ENCODE measurements at places on chromosomes 11 and 22. TPM values are rescaled to one million over a fixed set of nuclear protein-coding genes. Genes with fewer than 3 reads are reported as not detected.

DNA sequence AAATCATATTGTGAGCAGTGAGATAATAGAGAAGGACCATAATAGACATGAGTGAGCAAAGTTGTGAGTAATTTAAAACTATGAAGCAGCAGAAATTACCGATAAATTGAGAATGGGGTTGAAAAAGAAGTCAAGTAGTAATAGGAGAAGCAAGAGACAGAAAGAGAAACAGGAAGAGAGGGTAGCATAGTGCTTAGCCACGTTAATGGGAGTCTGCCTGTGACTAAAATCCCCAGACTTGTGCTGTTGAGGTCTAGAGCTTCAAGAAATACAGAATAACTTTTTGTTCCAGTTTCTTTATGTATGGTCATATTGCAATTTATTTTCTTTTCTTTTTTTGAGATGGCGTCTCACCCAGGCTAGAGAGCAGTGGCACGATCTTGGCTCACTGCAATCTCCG lies 368.7 kb downstream of the METTL15 start:
- H3K4me1 ChIP-seq, result no peaks in the 10 kb centered on the region
- H3K4me3 ChIP-seq, result no peak overlapping the region
- no peaks in the 10 kb centered on the region for H3K36me3 ChIP-seq
- H3K27ac ChIP-seq, result no peak overlapping the region
- no peak for DNase-seq

DNA sequence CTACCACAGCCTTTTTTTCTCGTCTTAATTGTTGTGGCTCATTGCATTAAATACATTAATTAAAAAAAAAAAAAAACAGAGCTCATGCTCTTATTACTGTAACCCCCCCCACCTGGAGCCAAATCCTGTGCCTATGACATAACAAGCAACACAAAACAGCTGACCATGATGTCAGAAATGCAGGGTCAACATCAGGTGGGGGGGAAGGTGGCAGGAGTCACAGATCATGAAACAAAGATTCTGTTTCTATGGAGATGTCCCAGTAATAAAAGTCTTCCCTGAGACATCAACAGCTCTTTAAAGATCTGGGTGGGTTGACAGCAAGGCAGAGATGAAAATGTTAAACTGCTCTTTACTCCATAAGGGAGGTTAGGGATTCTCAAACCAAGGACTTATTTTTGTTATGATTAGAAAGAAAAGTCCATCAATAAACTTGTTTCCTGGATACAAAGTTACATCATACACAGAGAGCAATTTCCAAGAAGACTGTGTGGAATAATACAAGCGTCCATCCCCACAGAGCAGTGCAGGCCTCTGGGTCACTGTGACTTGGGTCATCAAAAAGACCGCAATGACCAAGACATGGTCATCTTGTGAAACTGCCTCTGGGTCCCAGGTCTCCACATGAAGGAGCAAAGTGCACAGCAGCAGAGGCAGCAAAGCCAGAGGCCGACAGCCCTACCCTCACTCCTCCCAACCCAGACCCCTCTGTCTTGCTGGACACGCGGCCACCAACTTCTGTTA lies 42.7 kb upstream of the CYP2D6 start:
- H3K4me1 ChIP-seq, result peaks cover 21% of the 10 kb centered on the region
- no peak overlapping the region for H3K4me3 ChIP-seq
- no peak for DNase-seq
- H3K27ac ChIP-seq, result peak overlapping the region; percentile 28

DNA sequence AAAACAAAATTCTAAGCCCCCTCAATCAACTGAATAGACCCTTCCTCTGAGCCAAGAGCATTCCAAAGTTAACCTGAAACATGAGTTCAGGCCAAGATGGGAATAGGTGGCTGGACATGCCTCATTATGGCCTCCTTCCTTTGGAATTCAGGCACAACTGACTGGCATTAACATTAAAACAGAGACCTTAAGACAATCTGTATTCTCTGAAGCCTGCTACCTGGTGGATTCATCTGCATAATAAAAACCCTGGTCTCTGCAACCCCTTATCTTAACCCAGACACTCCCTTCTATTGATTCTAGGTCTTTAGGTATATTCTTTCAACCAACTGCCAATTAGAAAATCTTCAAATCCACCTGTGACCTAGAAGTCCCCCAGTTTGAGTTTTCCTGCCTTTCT lies 66.3 kb downstream of the JRKL start:
- no peaks in the 10 kb centered on the region for H3K4me1 ChIP-seq
- H3K27ac ChIP-seq, result no peak overlapping the region
- H3K27me3 ChIP-seq, result peaks cover 22% of the 10 kb centered on the region
- H3K36me3 ChIP-seq, result no peaks in the 10 kb centered on the region

DNA sequence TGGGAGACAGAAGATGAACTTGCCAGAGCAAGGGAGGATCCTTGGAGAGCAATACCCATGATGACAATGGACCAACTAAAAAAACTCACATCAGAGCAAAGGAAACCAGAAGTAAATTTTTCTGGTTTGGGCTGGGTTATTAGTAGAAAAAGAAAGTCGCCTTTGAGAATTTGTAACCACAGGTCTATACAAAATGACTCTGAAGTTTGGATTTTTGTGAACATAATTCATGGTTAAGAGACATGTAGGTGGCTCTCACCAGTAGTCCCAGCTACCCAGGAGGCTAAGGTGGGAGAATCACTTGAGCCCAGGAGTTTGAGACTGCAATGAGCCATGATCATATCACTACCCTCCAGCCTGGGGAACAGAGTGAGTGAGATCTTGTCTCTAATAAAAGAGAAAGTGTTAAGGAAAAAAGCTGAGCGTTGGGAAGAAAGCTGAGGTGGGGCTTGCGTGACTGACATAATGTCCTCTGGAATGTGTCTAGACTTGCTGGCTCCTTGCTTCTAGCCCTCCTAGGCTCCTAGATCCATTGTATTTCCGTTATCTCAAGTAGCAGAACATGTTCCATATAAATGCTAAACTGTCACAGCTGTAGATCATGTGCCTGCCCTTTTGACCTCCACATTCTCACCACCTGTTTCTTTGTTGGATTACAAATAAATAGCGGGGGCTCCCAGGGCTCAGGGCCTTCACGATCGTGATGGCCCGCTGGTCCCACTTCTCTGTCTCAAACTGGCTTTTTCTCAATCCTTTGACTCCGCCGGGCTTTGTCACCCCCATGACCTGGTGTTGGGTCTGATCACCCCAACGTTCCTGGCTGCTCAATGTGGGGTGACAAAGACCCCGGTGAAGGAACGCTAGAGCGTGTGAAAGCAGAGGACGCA lies 56.2 kb upstream of the SC5D start:
- DNase-seq, result no peak
- H3K4me1 ChIP-seq, result no peaks in the 10 kb centered on the region
- no peaks in the 10 kb centered on the region for H3K36me3 ChIP-seq
- H3K27ac ChIP-seq, result no peak overlapping the region
- peaks cover 12% of the 10 kb centered on the region for H3K27me3 ChIP-seq

DNA sequence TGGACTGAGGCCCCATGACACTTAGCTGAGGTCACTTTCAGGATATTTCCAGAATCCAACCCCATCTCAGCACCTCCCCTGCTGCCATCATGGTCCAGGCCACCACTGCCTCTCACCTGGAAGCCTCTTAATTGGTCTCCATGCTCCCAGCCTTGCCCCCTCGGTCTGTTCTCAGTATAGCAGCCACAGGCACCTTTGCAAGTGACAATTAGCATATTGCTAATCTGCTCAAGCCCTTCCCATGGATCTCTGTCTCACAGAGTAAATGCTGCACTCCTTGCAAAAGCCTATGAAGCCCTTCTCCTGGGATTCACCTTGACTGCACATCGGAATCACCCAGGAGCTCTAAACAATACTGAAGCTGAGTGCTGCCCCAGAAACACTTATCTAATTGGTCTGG lies 93.5 kb upstream of the CSNK2A3 start:
- H3K4me1 ChIP-seq, result no peaks in the 10 kb centered on the region
- no peak overlapping the region for H3K27ac ChIP-seq
- H3K27me3 ChIP-seq, result no peaks in the 10 kb centered on the region
- H3K4me3 ChIP-seq, result no peak overlapping the region
- no peak for DNase-seq

DNA sequence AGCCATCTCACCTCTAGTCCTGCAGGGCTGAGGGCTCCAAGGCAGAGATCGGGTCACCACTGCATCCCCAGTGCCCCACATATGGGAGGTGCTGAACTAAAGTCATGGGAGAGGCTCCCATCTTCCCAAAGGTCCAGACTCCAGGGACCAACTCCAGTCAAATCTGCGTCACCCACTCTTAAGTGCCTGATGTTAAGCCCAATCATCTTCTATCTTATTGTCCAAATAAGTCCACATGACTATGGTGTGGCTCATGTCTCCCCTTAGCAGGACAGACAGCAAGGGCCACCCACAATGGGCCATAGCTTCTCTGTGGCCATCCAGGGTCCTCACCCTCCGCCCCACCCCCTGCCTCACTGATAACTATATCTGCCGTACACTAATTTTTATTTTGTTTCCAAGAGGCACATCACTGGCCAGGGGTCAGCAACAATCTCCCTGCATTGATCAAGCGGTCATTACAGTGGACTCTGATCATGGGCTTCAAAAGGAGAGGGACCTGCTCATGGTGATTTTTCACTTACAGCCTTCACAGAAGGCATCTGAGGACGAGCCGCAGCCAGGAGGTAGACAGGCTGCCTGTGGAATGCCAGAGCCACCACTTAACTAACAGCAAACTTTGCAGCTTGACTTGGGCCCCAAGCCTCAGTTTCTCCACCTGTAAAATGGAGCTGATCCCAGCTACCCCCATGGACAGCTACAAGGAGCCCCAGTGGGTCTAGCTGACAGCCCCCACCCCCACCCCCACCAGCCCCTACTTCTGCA lies 23.3 kb downstream of the MYH9 start:
- H3K4me3 ChIP-seq, result peak overlapping the region; percentile 73
- H3K36me3 ChIP-seq, result peaks cover 34% of the 10 kb centered on the region
- peak overlapping the region; percentile 96 for H3K27ac ChIP-seq
- DNase-seq, result no peak

DNA sequence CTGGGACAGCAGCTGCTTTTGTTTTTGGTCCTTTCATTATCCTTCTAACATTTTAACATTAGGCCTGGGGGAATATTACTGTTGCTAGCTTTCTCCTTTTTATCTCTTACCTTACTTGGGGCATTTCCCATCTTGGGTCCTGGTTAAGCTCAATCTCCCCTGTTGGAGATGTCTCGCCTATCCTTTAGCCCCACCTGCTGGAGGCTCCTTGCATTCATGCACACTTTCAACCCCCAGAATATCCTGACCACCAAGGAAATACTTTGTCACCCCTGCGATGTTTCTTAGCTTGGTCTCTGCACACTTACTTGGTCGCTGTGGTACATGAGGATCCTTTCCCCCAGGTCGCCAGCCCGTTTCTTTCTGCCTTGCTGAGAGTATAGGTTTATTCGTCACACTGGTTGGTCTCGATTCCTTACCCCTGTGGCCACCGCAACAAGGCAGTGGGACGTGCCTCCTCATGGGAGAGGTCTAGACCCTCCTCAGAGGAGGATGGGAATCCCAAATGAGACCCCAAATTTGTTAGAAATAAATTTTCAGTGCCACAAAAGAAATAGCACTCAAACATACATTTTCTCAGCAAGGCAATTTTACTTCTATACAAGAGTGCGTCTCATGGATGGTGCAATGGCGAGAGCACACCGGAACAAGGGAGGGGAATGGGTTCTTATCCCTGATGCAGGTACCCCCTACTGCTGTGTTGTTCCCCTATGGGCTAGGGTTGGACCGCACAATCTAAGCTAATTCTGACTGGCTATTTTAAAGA lies 5.4 kb upstream of the TXN2 start:
- no peaks in the 10 kb centered on the region for H3K27me3 ChIP-seq
- no peak overlapping the region for H3K4me3 ChIP-seq
- peaks cover 6% of the 10 kb centered on the region for H3K4me1 ChIP-seq
- no peaks in the 10 kb centered on the region for H3K36me3 ChIP-seq
- H3K27ac ChIP-seq, result no peak overlapping the region

DNA sequence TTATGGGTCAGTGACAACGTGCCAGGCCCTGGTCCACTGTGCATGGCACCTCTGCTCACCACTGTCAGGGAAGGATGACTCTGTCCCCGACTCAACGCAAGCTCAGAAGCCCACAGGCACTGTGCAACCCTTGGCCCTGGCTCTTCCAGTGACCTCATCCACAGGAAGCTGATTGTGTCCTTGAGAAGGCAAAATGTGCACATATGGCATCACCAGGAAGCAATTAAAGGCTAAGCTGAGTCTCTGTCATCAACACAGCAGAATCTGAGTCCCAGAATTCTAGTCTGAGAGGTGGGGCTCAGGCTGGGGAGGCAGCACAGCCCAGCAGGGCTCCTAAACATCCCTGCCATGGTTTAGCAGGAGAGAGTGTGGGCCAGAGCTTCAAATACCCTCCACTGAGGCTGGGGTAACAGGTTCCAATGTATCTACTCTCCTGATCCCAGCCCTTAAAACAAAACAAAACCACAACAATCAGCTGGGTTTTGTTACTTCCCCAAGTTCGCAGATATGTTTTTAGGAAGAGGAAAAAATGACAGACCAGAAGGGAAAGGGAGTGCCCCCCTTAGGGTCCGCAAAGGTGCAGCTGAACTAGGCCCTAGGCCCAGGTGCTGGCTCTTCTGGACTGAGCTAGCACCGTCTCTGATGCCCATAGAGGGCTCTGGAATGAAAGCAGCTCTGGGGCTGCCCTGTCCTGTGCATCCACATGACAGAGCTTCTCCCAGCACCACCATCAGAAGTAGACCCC lies 33.5 kb upstream of the GNAZ start:
- H3K36me3 ChIP-seq, result no peaks in the 10 kb centered on the region
- no peak overlapping the region for H3K4me3 ChIP-seq
- no peaks in the 10 kb centered on the region for H3K27me3 ChIP-seq
- H3K27ac ChIP-seq, result no peak overlapping the region

- H3K4me1 ChIP-seq, result no peaks in the 10 kb centered on the region
- H3K36me3 ChIP-seq, result no peaks in the 10 kb centered on the region
- no peak overlapping the region for H3K4me3 ChIP-seq
- no peaks in the 10 kb centered on the region for H3K27me3 ChIP-seq
- H3K27ac ChIP-seq, result no peak overlapping the region
- DNase-seq, result no peak
These were observed 221.4 kb downstream of the BLID start for GRCh38 chr11:121894581-121894980.

DHCR7 gene
- polyA plus RNA-seq, result 15.4 TPM

PDE2A gene
- not detected for polyA plus RNA-seq

CDC42BPG gene
- polyA plus RNA-seq, result 0.11 TPM

MOGAT2 gene
- polyA plus RNA-seq, result not detected

CNGA4 gene
- polyA plus RNA-seq, result not detected

ANO9 gene
- 16.4 TPM for polyA plus RNA-seq
